ENCODE measurements at places on chromosomes 5 and 9. TPM values are rescaled to one million over a fixed set of nuclear protein-coding genes. Genes with fewer than 3 reads are reported as not detected.

ARSK gene
- 3.1 TPM for total RNA-seq

DNA sequence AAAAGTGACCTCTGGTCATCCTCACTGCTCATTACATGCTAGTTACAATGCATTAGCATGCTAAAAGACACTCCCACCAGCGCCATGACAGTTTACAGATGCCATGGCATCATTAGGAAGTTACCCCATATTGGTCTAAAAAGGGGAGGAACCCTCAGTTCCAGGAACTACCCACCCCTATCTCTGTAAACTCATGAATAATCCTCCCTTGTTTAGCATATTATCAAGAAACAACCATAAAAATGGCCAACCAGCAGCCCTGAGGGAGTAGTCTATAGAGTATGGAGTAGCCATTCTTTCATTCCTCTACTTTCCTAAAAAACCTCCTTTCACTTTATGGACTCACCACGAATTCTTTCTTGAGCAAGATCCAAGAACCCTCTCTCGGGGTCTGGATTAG is 89.4 kb downstream of the ATPSCKMT start:
- DNase-seq: no peak

GRCh38 chr5:178473854-178474253 is 116.3 kb downstream of the COL23A1 start:
- DNase-seq: peak; percentile 12

- DNase-seq: no peak
These were observed 21.3 kb downstream of the GALNT10 start for GRCh38 chr5:154211641-154212390.

DNA sequence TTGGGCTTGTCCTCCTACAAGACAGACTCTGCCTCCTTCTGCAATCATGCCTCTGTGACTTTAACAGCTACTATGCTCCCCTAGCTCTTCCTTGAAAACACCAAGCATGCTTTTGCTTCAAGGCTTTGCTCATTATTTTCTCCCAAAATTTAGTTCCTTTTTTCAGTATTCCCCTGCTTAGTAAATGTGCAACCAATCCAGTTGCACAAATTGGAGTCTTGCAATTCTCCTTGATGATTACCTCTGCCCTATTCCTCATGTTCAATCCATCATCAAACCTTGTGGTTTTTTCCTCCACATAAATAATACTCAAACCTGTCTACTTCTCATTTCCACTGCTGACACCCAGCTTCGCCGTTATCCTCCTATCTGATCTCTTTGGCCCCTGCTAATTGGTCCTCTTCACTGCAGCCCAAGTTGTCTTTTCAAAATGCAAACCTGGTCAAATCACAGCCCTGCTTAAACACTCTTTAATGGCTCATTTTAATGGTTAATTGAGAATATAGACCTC is 296.3 kb downstream of the CWC27 start:
- no peak for DNase-seq

Data from CD8-positive, alpha-beta T cell (primary cell).